ENCODE measurements at places on chromosomes 3 and 15. TPM values are rescaled to one million over a fixed set of nuclear protein-coding genes. Genes with fewer than 3 reads are reported as not detected.

The CAMKV gene
- not detected for total RNA-seq

The GOLGA8G gene
- not detected for total RNA-seq

The CCR1 gene
- 20.0 TPM for total RNA-seq

The RBM6 gene
- total RNA-seq, result 90.3 TPM

The CHRM5 gene
- total RNA-seq, result not detected

The LPCAT4 gene
- 109 TPM for total RNA-seq

The KPNA1 gene
- 45.8 TPM for total RNA-seq

The BBS4 gene
- total RNA-seq, result 14.5 TPM

The CHST14 gene
- 13.9 TPM for total RNA-seq

The FBXL22 gene
- 1.0 TPM for total RNA-seq

The TBC1D23 gene
- total RNA-seq, result 26.5 TPM

The SPINT1 gene
- total RNA-seq, result 4.9 TPM

The CRYGS gene
- 4.8 TPM for total RNA-seq

Measured in activated CD4-positive, alpha-beta memory T cell treated with anti-CD3 and anti-CD28 coated beads, Interleukin-2, amount 10 ng/mL, durations not matched to agents 7 days and 5 days (primary cell).